ENCODE measurements at places on chromosomes 5 and 9.

DNA sequence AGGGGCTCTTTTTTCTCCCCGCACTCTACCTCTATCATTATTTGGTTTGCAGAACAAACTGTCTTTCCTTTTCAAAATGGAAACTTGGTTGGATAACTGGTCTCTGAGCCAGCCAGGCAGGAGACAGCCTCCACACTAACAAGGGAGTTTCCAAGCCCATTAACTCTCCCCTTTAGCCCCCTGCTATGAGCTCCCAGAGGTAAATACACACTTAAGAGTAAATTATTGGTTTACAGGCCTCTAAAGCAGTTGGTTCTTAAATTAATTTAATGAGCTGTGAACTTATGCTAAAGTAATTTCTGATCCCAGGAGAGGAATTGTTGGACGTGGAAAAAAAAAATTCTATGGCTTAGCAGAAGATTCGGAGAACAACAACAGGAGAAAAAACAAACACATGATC, 30.3 kb downstream of the EPB41L4A start:
- DNase-seq = no peak

- DNase-seq = peak; percentile 63
Measured at GRCh38 chr9:129201289-129201688, 23.2 kb upstream of the IER5L start.

GRCh38 chr9:105405514-105406131, 42.2 kb upstream of the FSD1L start:
- DNase-seq = no peak

- DNase-seq = no peak
Measured at GRCh38 chr5:106699198-106699597, 971.5 kb downstream of the EFNA5 start.

GRCh38 chr5:1039706-1040260, 31.2 kb downstream of the NKD2 start:
- DNase-seq = no peak
